IMR-90 (cell line): ENCODE measurements at places on chromosomes 3 and 15. TPM values are rescaled to one million over a fixed set of nuclear protein-coding genes. Genes with fewer than 3 reads are reported as not detected.

Gene XCR1
- polyA plus RNA-seq, result not detected in 2 replicates

Gene OR5K2
- not detected in 2 replicates for polyA plus RNA-seq

Gene ADAMTSL3
- 0.02 TPM in 1 of 2 replicates, not detected in the other for polyA plus RNA-seq

Gene STAB1
- polyA plus RNA-seq, result 0.04 TPM in 1 of 2 replicates, not detected in the other

Gene CEP97
- polyA plus RNA-seq, result 1.2 and 2.0 TPM in 2 replicates

GRCh38 chr3:110905121-110905520 is 166.5 kb upstream of the NECTIN3 start:
- DNase-seq, result no peak

DNA sequence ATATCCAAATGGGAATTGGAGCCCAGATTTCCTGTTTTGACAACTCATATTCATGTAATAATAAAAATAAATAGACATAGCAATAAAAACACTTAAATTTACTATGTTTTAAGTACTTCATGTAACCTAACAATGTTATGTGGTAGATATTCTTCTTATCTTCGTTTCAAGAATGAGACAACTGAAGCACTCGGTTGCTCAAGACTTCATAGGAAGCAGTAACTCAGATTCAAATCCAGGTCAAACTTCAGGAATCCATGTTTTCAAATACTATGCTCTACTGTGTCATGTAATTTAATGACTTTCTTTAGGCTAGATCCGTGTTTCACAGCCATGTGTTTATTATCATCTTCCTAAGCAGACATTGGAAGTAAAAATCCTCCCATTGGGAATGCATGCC is 492.2 kb downstream of the CNTN3 start:
- DNase-seq, result no peak

DNA sequence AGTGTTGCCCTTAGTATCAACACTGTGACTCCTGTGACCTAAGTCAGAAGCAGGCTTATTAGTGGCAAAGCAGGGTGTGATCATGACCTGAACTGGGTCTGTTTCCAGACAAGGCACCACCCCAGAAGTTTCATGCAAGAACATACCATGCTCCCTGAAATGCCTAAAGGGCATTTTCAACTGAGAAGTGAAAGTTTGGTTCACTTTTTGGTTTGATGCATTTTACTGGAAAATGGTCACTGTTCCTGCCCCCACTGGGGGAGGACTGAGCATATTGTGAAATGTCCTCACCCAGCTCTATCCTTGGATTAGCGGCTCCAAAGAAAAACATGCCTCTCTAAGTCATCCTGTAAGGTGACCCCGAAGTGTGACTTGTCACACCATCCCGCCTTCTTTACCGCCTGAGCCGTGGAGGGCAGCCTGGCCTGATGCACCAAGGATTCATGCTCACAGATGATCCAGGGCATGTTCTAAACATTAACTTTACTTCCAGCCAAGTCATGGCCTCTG is 3.1 kb upstream of the FAM240A start:
- DNase-seq, result no peak

GRCh38 chr3:111692593-111693552 is 97.7 kb upstream of the ZBED2 start:
- no peak for DNase-seq

DNA sequence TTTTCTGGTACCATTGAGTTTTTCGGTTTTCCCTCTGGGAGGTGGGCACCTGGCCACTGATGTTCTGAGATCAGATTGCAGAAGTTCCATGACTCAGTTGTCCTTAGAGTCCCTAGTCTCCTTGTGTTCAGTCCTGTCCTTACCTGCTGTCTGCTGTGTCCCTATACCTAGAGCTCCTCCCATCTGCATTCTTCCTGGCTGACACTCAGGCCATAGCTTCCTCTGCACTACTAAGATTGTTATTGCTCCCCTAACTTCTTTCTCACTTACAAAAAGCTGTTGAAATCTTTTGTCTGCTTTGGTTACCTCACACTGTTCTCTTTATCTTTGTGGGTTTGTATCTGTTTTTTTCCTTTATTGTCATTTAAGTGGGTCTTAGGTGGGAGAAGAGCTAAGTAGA is 13.2 kb downstream of the USP3 start:
- DNase-seq, result no peak

GRCh38 chr3:136255672-136256406 is 5.7 kb downstream of the PCCB start:
- no peak for DNase-seq

DNA sequence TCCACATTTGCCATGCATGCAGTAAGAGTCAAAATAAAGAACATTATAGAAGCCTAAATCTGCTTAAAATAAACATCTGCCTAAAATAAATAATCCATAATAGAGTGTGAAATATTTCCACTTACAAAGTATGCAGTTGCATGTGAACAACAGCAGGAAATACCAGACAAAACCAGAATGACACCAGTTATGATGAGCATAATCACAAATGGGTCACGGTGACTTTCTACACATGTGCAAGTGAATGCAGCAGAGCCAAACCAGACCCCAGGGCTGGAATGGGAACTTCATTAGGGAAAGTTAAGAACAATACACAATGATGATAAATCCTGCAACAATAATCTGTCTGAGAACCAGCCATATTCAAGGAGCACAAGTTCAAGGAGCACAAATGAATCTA is 615.5 kb downstream of the ROBO2 start:
- no peak for DNase-seq

- DNase-seq, result no peak
Measured at GRCh38 chr3:124976383-124976782, 41.8 kb upstream of the MUC13 start.

DNA sequence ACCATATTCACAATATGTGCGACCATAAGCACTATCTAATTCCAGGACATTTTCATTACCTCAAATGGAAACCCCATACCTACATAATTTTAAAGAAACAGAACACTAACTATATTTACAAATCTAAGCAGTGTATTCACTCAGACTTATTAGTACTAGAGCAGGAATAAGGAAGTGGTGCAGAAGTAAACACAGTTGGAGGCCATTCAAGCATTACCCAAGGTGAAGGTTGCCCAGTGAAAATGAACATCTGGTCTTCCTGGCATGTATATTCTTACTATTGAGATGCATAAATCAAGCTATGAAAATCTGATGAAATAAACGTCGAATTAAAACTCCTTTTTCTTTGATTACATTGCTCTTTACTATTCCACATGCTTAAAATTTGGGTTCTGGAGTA is 78.9 kb upstream of the TTC14 start:
- no peak for DNase-seq

GRCh38 chr15:32794973-32795372 is 77.2 kb downstream of the GREM1 start:
- peak; percentile 29 for DNase-seq

DNA sequence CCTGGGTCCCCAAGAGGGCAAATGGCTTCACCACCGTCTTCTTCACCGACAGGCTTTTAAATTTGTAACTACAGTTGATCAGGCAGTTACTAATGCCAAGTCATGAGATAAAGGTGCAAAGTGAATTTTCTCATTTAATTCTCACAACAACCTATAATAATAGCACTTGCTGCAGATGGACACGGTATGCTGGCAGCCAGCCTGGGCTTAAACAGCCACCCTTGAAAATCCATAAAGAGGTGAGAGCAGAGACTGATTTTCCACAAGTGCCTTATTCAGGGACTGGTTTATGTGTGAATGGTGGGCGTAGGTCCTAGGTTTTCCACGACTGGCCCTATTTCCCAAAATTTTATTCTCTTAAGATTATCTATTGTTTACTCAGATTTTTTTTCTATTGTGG is 117.8 kb downstream of the RAB11A start:
- no peak for DNase-seq

- no peak for DNase-seq
Measured at GRCh38 chr3:43320288-43320687, 33.9 kb downstream of the SNRK start.

- DNase-seq, result no peak
Measured at GRCh38 chr15:58249646-58250312, 111.6 kb downstream of the AQP9 start.

DNA sequence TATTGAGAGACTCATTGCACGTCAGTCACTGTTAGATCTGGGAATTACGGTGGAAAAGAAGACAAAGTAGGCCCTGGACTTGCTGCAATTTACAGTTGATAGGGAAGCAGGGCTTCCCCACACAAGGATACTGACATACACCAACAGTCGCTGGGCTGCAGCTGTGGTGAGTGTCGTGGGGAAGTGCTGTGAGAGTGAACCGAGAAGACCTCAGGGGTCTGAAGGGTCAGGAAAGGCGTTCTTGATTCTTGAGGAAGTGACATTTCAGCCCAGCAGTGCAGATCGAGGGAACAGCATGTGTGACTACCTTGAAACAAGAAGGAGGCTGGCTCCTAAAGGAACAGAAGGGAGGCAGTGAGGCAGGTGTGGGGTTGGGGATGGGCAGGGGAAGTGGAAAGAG is 22.5 kb downstream of the MYZAP start:
- DNase-seq, result no peak

GRCh38 chr3:23422517-23422851 is 219.4 kb downstream of the UBE2E2 start:
- DNase-seq, result no peak

GRCh38 chr3:59709702-59710553 is 660.1 kb upstream of the CFAP20DC start:
- no peak for DNase-seq

DNA sequence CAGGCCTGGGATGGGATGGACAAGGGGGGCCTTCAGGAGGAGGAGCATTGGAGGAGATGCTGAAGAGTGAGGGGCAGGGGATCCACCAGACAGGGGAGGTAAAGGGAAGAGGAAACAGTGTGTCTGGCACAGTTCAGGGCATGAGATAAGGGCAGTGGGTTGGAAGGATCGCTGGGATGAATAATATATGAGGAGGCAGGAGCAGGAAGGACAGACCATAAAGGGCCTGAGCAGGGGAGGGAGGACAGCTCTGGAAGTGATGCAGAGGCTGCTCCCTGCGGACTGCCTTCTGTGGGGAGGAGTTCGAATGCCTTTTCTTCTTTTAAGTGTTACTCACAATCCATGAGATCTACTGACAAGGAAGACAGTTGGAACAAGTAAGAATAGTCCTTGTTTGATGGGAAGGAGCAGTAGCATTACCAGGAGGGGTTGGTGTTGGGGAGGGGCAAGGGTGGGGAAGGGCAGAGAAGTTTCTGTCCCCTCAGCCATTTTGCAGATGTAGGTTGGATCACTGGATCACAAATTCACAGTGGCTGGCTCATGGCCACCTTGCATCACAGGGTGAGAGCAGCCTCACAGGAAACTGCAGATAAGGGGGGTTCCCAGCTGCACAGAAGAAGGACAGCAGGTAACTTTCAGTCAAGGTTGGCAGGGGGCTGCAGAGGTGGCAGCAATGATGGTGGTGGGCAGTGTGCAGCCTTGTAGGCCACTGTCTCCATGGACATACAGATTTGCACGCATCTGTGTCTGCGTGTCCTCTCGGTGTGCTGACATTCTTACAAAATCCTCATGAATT is 91.9 kb upstream of the SNRPN start:
- DNase-seq, result peak; percentile 63
